ENCODE measurements at places on chromosomes 1 and 21.

DNA sequence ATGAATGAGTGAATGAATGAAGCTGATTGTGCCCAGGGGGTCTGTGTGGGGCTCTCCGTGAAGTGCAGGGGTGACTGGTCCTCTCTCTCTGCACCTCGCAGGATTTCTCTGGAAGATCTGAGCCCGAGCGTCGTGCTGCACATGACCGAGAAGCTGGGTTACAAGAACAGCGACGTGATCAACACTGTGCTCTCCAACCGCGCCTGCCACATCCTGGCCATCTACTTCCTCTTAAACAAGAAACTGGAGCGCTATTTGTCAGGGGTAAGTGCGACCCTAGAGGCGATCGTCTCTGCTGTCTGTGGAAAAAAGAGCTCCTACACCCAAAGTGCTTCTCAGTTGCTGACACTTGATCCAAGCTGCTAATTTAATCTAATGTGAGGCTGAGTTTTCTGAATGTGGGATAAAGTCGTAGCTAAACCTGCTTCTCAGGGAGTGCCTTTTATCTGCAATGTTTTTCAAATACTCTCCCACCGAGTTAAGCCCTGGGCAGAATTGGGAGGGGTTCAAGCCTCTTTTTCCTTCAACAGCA lies 101.7 kb downstream of the HUNK start:
- no peak overlapping the region for H3K4me3 ChIP-seq
- H3K36me3 ChIP-seq, result no peaks in the 10 kb centered on the region
- no peaks in the 10 kb centered on the region for H3K4me1 ChIP-seq
- no peaks in the 10 kb centered on the region for H3K27me3 ChIP-seq
- no peak overlapping the region for H3K27ac ChIP-seq
- DNase-seq, result no peak

GRCh38 chr1:34746785-34747637 lies 7.8 kb upstream of the GJB5 start:
- DNase-seq, result no peak
- no peaks in the 10 kb centered on the region for H3K27me3 ChIP-seq
- H3K4me3 ChIP-seq, result no peak overlapping the region
- no peak overlapping the region for H3K27ac ChIP-seq
- no peaks in the 10 kb centered on the region for H3K36me3 ChIP-seq

- H3K27ac ChIP-seq, result no peak overlapping the region
- no peak for DNase-seq
- no peaks in the 10 kb centered on the region for H3K27me3 ChIP-seq
Measured at GRCh38 chr1:168405906-168406549, 125.4 kb downstream of the TBX19 start.

GRCh38 chr21:32545948-32546441 lies 39.3 kb downstream of the TCP10L start:
- H3K27ac ChIP-seq, result no peak overlapping the region
- DNase-seq, result peak; percentile 57
- H3K4me1 ChIP-seq, result no peaks in the 10 kb centered on the region
- H3K4me3 ChIP-seq, result no peak overlapping the region
- no peaks in the 10 kb centered on the region for H3K27me3 ChIP-seq
- no peaks in the 10 kb centered on the region for H3K36me3 ChIP-seq

DNA sequence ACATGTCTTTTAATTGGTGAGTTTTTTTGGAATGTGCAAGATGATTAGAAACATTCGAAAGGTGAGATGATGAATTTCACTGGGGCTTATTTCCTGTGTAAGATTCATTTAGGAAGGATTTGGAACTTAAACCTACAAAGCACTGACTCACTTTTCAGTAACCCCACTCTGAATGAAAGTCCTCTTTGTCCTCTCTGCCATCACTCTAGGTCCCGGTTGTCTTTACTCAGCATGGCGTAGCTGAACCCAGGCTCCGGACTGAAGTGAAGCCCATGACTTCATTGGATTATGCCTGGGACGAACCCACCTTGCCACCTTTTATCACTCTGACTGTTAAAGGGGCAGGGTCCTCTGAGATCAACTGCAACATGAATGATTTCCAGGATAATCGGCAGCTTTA lies 139.4 kb downstream of the VPS13D start:
- H3K4me1 ChIP-seq, result no peaks in the 10 kb centered on the region
- H3K36me3 ChIP-seq, result peaks cover 6% of the 10 kb centered on the region
- no peak overlapping the region for H3K27ac ChIP-seq
- no peak for DNase-seq

- no peak for DNase-seq
- no peaks in the 10 kb centered on the region for H3K27me3 ChIP-seq
- peak overlapping the region; percentile 32 for H3K27ac ChIP-seq
- peaks cover 12% of the 10 kb centered on the region for H3K4me1 ChIP-seq
- H3K4me3 ChIP-seq, result no peak overlapping the region
- peaks cover 9% of the 10 kb centered on the region for H3K36me3 ChIP-seq
Measured at GRCh38 chr21:33362044-33362555, 37.3 kb downstream of the IFNAR1 start.

GRCh38 chr1:15833069-15833679 lies 14.3 kb upstream of the SPEN start:
- no peaks in the 10 kb centered on the region for H3K36me3 ChIP-seq
- peak overlapping the region; percentile 77 for H3K4me3 ChIP-seq
- peaks cover 3% of the 10 kb centered on the region for H3K4me1 ChIP-seq
- peak overlapping the region; percentile 100 for H3K27ac ChIP-seq

GRCh38 chr1:60427194-60427593 lies 353.6 kb upstream of the C1orf87 start:
- H3K4me1 ChIP-seq, result no peaks in the 10 kb centered on the region
- no peak for DNase-seq
- no peak overlapping the region for H3K4me3 ChIP-seq
- H3K27me3 ChIP-seq, result no peaks in the 10 kb centered on the region
- no peaks in the 10 kb centered on the region for H3K36me3 ChIP-seq

DNA sequence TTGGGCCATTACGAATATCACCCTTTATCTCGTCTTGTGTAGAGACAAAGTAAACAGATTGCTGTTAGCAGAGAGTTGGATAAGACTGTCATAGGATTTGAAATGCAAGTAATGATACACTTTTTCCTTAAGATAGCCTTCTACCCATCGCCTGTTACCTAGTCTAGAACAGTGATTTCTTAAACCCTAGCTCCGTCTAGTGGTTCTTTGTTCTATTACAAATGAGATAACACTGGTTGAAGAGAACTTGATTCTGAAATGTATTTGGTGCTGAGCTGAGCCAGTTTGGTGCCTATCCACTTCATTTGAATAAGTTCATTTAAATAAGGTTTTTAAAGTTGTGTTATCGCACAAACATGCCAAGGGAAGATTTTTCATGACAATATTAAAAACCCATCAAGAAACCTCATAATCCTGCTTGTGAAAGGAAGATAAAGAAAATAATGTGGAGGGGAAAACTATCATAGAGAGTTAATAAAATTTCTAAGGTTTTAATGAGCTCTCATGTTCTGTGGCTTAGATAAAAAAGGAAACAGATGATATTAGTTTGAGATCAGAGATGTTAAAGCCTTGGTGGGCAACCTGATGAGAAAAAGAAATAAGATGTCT lies 1.5 kb upstream of the KCNH1 start:
- H3K36me3 ChIP-seq, result no peaks in the 10 kb centered on the region
- no peak overlapping the region for H3K4me3 ChIP-seq

DNA sequence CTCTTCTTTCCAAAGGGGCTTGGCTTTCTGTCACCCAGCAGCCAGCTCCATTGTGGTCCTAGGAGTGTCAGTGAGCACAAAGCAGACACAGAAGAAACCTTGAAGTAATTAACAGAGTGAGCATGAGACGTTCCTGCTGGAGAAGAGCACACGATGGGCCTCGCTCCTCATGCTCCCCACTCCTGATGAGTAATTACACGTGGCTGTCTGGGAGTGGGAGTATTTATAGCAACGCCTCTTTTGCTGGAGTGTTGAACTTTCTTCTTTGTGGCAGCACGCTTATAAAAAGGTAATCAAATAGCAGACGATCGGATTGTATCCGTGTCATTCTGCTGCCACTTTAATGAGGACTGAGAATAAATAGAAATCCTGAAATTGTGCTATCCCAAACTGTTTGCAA lies 185.8 kb downstream of the CAMTA1 start:
- no peak overlapping the region for H3K4me3 ChIP-seq
- no peak for DNase-seq
- no peaks in the 10 kb centered on the region for H3K27me3 ChIP-seq

GRCh38 chr1:69312055-69312732 lies 255.5 kb upstream of the LRRC7 start:
- DNase-seq, result no peak
- no peaks in the 10 kb centered on the region for H3K4me1 ChIP-seq
- no peak overlapping the region for H3K4me3 ChIP-seq

DNA sequence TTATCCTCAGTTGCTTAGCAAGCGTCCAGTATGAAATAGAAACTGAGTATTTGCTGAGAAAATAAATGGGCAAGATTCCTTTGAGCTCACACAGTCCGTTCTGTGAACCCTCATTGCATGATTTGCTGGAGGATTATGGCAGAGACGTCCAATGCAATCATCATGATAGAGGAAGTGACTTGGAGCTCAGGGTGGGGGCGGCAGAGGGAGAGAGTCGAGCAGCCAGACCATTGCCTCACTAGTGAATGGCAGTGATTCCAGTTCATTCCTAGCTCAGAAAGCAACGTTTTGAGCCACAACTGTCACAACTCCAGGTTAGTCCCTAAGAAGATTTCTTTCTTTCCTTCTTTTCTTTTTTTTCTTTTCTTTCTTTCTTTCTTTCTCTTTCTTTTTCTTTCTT lies 27.5 kb upstream of the COL9A2 start:
- DNase-seq, result no peak
- H3K27me3 ChIP-seq, result no peaks in the 10 kb centered on the region
- H3K4me3 ChIP-seq, result no peak overlapping the region
- no peak overlapping the region for H3K27ac ChIP-seq

- no peak for DNase-seq
- no peak overlapping the region for H3K27ac ChIP-seq
- H3K27me3 ChIP-seq, result no peaks in the 10 kb centered on the region
- no peak overlapping the region for H3K4me3 ChIP-seq
- no peaks in the 10 kb centered on the region for H3K36me3 ChIP-seq
Measured at GRCh38 chr1:46623743-46624644, 7.4 kb upstream of the MOB3C start.

GRCh38 chr1:226185141-226186036 lies 1.2 kb downstream of the ACBD3 start:
- peaks cover 5% of the 10 kb centered on the region for H3K4me1 ChIP-seq
- no peak for DNase-seq
- peak overlapping the region; percentile 84 for H3K27ac ChIP-seq
- no peaks in the 10 kb centered on the region for H3K27me3 ChIP-seq
- H3K4me3 ChIP-seq, result peak overlapping the region; percentile 95

- no peak overlapping the region for H3K27ac ChIP-seq
- no peaks in the 10 kb centered on the region for H3K27me3 ChIP-seq
- H3K36me3 ChIP-seq, result no peaks in the 10 kb centered on the region
- no peaks in the 10 kb centered on the region for H3K4me1 ChIP-seq
Measured at GRCh38 chr1:73673971-73674370, 524.0 kb downstream of the LRRIQ3 start.

- peak overlapping the region; percentile 28 for H3K27ac ChIP-seq
- peaks cover 21% of the 10 kb centered on the region for H3K4me1 ChIP-seq
- no peak for DNase-seq
- H3K4me3 ChIP-seq, result no peak overlapping the region
Measured at GRCh38 chr1:224205438-224205840, 22.4 kb downstream of the DEGS1 start.

DNA sequence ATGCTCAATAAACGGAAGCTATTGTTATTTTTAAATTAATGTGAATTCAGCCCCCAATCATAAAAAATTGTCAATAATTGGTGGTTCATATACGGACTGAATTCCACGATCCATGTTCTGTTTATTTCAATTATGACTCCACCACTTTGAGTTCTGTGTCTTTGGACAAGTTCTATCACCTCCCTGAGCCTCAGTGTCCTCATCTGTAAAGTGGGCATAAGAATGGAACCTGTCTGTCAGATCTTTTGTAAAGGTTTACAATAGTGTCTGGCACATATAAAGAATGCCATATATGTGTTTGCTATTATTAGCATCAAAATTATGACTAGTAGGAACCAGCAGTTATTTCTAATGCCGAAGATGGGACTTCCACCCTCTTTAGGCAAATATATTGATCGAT lies 183.3 kb downstream of the KAZN start:
- no peak for DNase-seq
- H3K4me3 ChIP-seq, result no peak overlapping the region
- no peaks in the 10 kb centered on the region for H3K27me3 ChIP-seq
- H3K36me3 ChIP-seq, result no peaks in the 10 kb centered on the region
- no peak overlapping the region for H3K27ac ChIP-seq

Measured in liver (tissue), 10 donors.